NCI-H1930 (cell line): ENCODE measurements at places on chromosomes 11 and 22.

- DNase-seq = no peak
These were observed 60.2 kb downstream of the ENDOD1 start for GRCh38 chr11:95149651-95150364.

GRCh38 chr11:17638311-17638710, 81.1 kb upstream of the MYOD1 start:
- DNase-seq = no peak

- no peak for DNase-seq
These were observed 23.2 kb downstream of the MEI1 start for GRCh38 chr22:41722496-41722895.

GRCh38 chr11:29281271-29281777, 735.5 kb downstream of the KCNA4 start:
- DNase-seq = no peak

GRCh38 chr11:2928605-2929530, at the start of gene PHLDA2:
Gene PHLDA2, minus strand, starts transcription at chr11:2929420. Its CDS starts 56 bp downstream, at chr11:2929364.
- DNase-seq = no peak
